GM12864 (cell line): ENCODE measurements at places on chromosomes 3 and 15.

DNA sequence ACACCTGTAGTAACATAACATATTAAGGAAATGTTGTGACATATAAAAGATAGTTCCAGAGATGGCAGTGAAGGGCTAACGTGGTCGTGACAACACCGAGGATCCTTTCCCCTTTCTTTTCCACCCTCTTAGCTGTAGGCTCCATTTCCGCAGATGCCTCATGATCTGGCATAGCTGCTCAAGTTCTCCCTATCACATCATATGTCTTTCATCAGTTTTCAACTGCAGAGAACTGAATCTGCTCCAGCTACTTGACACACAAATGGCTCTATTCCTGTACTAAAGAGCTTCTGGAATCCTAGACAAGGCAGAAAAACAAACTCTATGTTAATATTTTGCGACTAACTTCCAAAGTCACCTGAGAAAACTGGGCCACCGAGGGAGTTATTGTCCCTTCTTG is 275.0 kb upstream of the SLCO3A1 start:
- DNase-seq, result no peak

DNA sequence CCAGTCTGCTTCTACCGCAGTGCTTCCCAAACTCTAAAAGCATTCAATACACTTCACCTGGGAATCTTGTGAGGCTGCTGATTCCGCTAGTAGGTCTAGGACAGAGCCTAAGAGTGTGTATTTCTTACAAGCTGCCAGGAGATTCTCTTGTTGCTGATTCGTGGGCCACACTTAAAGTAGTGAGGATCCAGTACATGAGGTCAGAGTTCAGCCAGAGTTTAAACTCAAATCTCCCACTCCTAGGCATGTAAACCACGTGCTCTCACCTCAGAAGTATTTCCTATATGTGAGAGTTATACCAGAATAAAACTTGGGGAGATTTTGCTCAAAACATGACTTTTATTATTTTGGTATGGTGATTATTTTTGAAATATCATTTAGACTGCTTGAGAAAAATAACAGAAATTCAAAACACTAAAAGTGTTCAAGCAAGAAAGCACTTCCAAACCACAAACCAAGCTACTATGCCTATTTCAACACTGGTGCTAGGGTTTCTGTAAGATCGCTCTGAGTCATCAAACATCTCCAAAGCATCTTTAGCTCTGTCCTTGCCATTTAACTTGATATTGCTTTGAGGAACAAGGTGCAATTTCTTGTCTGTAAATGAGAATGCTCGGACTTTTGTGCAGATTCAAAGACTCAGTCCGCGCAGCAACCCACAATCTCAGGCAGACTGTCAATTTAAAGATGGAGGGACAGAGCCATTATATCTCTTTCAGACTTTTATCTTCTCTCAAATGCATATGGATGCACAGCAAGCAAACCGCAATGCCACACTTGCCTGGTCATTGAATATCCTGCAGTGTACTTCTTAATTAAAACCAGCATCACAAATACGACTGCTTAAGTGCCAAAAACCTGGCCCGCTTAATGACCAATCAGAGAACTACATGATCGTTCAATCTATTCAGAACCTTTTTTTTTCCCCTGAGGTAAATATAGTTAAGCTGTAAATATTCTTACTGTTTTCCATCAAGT is 59.8 kb downstream of the AGTR1 start:
- no peak for DNase-seq

GRCh38 chr15:73578026-73578425 is 55.2 kb downstream of the NPTN start:
- no peak for DNase-seq

DNA sequence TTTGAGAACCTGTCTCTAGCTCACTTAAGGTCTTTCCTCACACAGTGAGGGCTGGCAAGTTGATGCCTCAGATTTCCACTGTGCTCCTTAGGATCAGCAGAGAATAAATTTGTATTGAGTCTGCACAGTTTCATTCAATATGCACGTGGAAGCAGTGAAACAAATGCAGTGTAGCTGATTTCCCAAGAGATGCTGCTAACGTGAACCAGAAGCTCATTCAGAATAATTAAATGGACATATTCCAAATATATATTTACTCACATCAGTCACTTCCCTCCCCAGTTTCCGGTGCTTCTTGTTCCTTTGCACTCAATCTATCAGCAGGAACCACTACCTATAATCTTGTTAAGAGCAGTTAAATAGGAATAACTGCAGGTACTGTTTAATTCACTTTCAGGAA is 86.1 kb downstream of the UNC13C start:
- DNase-seq, result no peak

- no peak for DNase-seq
Measured at GRCh38 chr3:49681543-49681942, 7.4 kb downstream of the APEH start.

GRCh38 chr3:144129536-144130214 is 158.1 kb downstream of the DIPK2A start:
- no peak for DNase-seq

DNA sequence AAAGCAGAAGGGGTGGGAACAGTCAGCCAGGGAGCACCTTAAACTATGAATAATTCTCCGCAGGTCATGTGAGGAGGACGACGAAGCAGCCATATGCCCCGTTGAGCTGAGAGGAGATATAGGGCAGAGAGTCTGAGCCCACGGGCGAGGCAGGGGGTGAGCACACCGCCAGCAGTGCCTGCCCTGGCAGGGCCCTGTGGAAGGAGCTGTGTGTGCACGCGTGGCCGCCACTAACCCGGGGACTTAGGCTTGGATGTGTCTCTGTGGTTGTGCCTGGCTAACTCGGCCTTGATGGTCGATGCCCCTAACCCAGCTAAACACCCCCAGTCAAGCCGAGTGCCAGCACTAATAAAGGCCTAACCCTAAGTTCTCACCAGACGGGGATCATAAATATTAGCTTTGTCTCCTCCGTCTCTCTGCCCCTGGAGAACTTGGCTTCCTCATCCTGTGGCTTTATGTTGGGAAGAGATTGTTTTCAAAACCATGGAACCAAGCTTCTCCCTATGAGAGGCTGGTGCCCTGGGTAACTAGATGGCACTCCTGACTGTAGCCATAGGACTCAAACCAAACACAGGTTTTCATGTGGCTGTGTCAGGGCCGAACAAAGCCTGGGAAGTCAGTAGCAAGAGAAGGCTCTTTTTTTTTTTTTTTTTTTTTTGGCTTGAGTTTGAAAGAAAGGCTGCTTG is 45.4 kb downstream of the CCK start:
- no peak for DNase-seq

GRCh38 chr3:79606414-79606813 is 161.4 kb downstream of the ROBO1 start:
- no peak for DNase-seq

DNA sequence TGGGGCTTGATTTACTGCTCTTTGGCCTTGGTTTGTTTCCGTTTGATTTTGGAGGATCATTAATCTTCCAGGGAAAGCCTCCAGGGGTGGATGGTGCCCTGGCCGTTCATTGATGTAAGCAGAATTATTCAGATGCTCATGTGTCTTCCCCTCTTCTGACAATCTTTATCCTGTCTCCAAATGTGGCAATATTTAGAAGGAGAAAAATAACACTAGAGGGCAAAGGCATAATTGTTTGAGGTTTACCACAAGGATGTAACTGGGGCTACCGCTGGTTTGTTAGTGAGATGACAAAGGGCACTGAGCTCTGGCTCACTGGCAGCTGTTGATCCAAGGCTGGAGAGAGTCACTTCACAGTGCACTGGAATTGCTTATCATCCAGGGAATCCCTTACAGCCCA is 18.2 kb upstream of the PLCL2 start:
- DNase-seq, result no peak

- DNase-seq, result no peak
Measured at GRCh38 chr3:115279939-115280338, 132.9 kb upstream of the ZBTB20 start.

DNA sequence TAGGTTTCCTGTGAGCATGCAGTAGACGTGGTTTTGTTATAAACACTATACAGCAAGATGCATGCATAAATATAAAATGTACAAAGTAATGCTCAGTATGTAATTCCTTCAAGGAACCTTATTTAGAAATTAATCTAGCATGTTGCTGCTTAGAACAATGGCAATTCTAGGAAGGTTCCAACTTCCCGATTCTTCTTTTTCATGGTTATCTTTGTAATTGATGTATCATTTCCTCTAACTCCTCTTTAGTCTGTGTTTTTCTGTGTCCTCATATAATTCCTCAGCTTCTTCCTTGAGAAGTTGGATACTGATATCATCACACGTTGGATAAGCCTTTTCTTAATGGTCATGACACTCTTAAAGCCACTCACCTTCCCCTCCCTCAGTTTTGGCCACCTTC is 3.5 kb downstream of the TSEN2 start:
- DNase-seq, result no peak

DNA sequence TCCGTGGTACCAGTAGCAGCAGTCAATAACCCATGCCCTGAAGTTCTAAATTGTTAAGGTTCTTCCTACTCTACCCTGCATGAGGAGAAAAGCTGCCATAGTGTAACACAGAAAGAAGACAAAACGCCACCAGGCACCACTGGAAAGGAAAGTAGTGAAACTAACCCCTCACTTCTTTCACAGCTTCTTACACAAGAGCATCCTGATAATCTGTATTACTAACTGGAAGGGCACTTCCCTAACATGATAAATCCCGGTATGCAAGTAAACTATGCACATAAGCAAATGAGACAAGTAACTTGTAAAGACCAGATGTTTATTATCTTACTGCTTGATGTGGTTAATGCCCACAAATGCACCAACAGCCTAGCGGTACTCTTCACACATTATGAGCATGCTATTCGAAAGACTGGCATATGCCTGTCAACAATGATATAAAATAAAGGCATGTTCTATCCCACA is 141.3 kb downstream of the ADAM10 start:
- DNase-seq, result no peak

- peak; percentile 21 for DNase-seq
Measured at GRCh38 chr15:49421991-49422390, 1.1 kb upstream of the FGF7 start.

DNA sequence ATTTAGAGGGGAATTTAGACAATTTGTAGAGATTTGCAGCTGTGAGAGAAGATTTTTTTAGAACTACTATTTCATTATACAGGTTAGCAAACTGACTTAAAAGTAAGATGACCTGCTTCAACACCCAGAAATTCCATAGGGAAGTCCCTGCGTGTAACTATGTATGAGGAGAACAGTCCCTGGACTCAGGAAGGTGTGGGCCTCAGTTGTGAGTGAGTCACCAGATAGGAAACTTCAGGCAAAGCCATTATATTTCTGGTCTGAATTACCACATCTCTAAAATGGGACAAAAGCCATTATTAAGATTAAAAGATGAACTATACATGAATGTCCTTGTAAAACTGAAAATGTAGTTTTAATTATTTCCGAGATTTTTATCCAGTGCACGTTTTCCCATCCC is 488.3 kb upstream of the GOLIM4 start:
- DNase-seq, result no peak

DNA sequence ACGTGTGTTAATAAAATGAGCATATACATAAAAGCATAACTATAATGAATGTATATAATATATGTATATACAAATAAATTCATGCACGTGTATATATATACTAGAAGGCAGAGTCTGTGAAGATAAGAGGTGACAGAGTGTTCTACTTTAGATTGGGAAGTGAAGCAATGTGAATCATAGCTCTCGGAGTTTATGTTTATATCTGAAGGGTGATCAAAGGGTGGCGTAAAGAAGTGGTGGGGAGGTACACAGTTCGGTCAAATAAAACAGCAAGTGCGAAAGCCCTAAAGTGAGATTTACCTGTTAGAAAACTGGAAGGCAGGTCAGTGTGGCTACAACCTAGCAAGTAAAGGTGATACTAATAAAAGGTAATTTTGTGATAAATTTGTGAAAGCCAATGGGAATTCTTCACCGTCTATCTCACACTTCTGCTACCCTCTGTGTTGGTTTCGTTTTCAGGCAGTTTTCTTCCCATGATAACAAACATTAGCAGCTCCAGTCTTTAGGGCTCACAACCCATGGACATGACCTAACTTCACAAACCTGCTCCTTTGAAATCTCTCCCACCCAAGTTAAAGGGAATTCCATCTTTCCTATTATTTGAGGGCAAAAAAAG is 46.7 kb upstream of the BCHE start:
- no peak for DNase-seq

DNA sequence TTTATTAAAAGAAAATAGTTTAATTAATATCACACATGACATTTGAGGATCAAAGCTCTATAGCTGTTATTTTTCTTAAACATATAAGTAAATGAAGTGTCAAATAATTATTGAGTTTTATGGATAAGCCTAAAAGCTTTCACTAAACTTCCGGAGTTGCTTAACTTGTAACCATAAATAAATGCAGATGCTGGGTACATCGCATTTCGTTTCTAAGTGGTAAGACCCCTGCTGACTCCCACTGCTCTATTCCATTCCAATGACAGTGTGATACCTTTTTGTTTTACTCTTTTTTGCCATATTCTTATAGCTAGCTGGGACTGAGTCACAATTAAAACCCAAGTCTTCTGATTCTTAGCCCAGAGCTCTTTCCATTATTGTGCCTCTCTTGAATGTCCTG is 411.1 kb downstream of the SOX2 start:
- no peak for DNase-seq

GRCh38 chr15:56252386-56252785 is 8.7 kb upstream of the RFX7 start:
- no peak for DNase-seq

- DNase-seq, result no peak
Measured at GRCh38 chr3:129449279-129450115, 9.5 kb downstream of the IFT122 start.

GRCh38 chr3:37320276-37320675 is 145.9 kb upstream of the LRRFIP2 start:
- DNase-seq, result peak; percentile 25

GRCh38 chr3:4525560-4526223 is 32.5 kb downstream of the ITPR1 start:
- no peak for DNase-seq

- DNase-seq, result no peak
Measured at GRCh38 chr3:170999737-171000242, 26.7 kb downstream of the SLC2A2 start.

DNA sequence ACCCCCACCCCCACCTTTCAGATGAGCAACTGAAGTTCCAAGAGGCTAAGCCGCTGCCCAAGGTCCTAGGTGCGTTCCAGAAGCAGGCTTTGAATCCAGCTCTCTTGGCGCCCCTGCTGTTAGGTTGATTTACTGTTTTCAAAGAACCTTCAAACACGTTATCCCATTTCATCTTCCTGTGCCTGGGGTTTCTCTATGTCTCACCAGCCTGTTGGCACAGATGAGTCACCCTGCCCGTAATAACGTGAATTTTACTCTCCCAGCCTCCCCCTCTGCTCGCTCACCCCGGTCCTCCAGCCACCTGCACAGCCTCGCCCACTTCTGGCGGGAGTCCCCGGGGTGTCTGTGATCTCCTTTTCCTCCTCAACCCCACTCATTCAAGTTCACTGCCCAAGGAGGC is 13.0 kb upstream of the TSEN2 start:
- no peak for DNase-seq

GRCh38 chr3:63940389-63940757 is 28.2 kb upstream of the SCAANT1 start:
- DNase-seq, result no peak

- no peak for DNase-seq
Measured at GRCh38 chr3:191414286-191414685, 46.7 kb upstream of the PYDC2 start.

- DNase-seq, result no peak
Measured at GRCh38 chr15:65641768-65642475, 20.2 kb downstream of the SLC24A1 start.
